ENCODE measurements at places on chromosomes 4 and X.

GRCh38 chr4:181661923-181662322, 581.3 kb upstream of the TENM3 start:
- DNase-seq, result no peak

DNA sequence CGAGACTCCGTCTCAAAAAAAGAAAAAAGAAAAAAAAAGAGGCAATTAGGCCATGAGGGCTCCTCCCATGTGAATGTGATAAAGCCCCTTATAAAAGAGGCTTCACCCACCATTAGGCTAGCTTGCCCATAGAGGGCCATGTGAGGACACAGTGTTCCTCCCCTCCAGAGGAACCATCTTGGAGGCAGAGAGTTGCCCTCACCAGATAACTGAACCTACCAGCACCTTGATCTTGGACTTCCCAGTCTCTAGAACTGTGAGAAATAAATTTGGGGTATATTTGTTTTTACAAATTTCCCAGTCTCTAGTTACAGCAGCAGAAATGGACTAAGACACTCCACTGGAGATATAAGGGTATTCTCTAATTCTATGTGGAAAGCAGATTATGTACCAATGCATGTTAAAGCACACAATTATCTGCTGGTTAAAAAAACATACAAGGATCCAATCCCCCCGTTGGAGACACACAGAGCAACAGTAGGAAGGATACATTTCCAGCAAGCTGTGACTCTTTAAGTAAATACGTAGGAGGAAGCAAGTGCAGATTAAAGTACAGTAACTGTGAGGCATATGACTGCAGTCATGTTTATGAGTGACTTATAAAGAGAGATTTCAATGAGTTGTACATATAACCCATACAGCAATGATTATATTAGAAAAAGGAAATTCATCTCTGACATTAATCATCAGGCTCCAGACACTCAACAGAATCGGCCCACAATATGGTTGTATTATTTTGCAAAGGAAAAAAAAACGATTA, 21.4 kb downstream of the SH3RF1 start:
- no peak for DNase-seq

GRCh38 chr4:72111863-72112262, 80.1 kb downstream of the NPFFR2 start:
- DNase-seq, result no peak

DNA sequence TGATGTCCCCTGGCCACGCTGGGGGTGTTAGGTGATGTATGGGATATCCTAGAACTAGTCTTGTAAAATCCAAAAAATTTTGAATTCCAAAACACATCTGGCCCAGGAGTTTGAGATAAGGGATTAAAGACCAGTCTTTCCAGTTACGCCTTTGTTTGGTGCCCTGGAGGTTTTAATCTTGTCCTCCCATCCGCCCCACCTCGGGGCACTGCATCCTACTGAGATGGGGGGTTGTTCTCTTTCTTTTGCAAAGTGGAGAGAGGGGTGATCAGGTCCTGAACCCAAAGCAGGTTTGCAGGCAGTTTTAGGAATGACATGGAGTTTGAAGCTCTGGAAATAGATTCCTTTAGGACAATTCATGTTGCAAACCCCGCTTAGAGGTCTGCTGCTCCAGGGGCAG, 1.8 kb downstream of the SUV39H1 start:
- DNase-seq, result no peak

DNA sequence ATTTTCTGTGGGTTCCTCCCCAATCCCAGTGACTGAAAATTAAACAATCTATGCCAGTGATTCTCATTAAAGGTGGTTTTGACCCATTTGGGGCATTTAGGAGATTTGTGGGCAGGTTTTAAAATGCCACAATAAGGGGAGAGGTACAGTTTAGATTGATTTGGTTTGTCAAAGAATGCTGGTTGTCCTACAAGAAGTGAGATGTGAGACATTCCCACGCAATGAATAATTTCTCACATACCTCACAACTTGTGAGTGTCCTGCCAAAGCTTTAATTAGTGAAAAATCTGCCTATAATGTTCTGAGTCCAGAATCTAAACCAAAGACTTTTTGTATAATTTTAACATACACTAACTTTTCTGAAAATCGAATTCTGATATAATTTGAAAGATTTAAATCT, 199.4 kb downstream of the MAPK10 start:
- DNase-seq, result no peak

GRCh38 chrX:11438380-11438723, 145.1 kb downstream of the AMELX start:
- DNase-seq, result no peak

- peak; percentile 55 for DNase-seq
Measured at GRCh38 chr4:158253350-158253980, 43.2 kb downstream of the TMEM144 start.

DNA sequence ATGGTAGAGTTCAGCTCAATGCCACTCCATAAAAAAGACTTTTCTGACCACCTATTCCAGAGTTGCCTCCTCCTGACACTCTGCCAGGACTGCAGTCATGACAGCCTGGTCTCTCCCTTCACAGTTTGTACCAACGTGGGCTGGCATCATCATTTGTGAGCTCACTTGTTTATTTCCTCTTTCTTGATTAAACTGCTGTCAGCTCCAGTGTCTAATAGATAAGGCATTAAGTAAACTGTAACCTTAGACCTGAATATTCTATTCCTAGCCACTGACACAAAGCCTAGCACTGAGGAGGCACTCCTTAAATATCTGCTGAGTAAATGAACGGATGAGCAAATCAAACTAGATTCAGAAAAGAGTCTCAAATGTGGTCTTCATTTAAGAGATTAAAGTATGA, 48.7 kb downstream of the DDX60 start:
- no peak for DNase-seq

DNA sequence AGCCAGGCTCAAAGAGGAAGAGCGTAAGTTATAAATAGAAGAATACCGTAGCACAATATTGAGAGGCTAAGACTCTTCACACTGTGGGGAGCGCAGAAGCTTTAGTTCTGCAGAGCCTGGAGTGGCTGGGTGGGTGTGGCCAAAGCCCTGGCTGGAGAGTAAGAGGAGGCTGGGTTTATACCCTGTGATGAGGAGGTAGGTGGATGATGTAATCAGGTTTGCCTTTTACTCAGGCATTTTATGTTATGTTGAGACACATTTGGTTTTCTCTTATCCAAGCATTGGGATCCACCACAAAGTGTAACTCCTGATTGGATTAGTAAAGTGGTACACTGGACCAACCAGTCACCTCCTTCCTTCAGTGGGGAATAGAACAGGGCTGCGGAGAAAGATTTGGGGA, 13.9 kb downstream of the CDS1 start:
- peak; percentile 25 for DNase-seq

DNA sequence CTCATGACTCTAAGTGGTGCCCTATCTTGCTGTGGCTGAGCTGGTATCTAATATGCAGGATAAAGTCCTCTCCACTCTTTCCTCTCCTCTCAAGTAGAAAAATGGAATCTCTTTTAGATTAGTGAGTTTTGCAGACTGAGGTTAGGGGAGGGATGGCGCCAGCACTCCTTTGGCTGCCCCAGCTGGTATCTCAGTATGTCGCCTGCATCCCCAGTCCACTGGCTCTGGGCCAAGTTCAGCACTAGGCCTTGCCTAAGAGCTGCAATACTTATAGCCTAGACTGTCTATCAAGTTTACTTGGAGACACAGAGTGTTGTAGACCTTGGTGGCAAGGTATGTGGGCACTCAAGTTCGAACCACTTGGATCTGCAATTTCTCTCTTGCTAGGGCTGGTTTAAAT, 351.3 kb downstream of the NAP1L3 start:
- DNase-seq, result no peak

DNA sequence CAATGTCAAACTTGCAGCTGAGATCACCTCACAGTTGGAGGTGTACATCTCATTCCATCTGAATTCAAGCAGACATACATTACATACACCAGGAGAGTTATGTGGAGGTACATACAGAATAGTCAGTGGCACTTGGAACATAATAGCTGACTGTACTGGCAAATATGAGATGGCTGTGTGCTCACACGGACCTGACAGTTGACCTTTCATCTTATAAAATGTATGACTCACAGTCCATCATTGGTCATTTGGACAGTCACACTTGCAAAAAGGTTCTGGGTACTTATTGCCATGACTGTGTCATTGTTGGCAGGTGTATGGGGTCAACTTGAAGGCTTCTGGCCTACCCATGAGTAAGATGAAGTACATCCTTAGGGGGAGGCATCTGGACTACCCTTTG, 88.6 kb upstream of the WDR1 start:
- DNase-seq, result peak; percentile 0

GRCh38 chrX:15391850-15392249, 7.6 kb upstream of the VEGFD start:
- DNase-seq, result no peak

- DNase-seq, result peak; percentile 12
Measured at GRCh38 chr4:76386566-76387305, 34.2 kb downstream of the CCDC158 start.

- DNase-seq, result no peak
Measured at GRCh38 chr4:188396037-188396436, 256.8 kb downstream of the TRIML1 start.

DNA sequence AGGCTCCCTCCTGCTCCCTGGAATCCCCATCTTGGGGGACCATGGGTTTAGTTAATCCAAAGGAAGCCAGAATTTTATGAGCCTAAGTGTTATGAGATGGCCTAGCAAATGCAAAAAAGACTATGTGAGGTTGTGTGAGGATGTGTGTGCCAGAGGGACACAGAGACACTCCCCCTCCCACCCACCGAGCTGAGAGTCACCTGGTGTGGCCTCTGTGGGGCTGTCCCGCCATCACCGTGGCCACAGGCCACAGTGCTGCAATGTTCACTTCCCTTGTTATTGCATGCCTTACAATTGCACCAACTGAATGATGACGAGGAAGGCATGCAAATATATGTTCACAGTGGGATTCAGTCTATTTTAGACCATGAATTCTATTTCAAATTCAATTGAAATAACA, 601 bp upstream of the FGFBP2 start:
- DNase-seq, result peak; percentile 22

- no peak for DNase-seq
Measured at GRCh38 chr4:80011636-80012236, 61.3 kb downstream of the ANTXR2 start.

GRCh38 chr4:127759228-127759820, 22.8 kb upstream of the HSPA4L start:
- DNase-seq, result no peak

GRCh38 chr4:30754021-30754420, 33.9 kb downstream of the PCDH7 start:
- no peak for DNase-seq

DNA sequence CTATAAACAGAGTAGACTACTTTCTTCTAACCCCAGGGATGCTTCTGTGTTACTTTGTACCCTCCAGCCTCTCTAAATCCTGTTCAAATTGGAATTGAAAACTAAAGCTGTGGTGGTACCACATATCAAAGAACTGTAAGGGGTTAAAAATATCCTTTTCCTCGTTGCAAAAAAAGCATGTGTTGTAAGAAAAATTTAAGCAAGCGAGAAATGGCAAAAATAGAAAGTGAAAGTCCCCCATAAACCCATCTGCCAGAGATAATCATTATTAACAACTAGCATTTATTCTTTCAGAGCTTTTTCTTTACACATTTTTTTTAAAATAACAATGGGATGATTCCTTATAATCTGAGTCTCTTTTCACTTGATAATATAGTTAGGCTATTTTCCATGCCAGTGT, 40.6 kb downstream of the TMEM164 start:
- DNase-seq, result no peak

- DNase-seq, result peak; percentile 52
Measured at GRCh38 chr4:2333916-2334644, 72.2 kb upstream of the MXD4 start.

GRCh38 chr4:22482250-22483127, 33.4 kb downstream of the ADGRA3 start:
- DNase-seq, result no peak

- DNase-seq, result peak; percentile 78
Measured at GRCh38 chr4:185112104-185112503, 31.0 kb upstream of the SLC25A4 start.

DNA sequence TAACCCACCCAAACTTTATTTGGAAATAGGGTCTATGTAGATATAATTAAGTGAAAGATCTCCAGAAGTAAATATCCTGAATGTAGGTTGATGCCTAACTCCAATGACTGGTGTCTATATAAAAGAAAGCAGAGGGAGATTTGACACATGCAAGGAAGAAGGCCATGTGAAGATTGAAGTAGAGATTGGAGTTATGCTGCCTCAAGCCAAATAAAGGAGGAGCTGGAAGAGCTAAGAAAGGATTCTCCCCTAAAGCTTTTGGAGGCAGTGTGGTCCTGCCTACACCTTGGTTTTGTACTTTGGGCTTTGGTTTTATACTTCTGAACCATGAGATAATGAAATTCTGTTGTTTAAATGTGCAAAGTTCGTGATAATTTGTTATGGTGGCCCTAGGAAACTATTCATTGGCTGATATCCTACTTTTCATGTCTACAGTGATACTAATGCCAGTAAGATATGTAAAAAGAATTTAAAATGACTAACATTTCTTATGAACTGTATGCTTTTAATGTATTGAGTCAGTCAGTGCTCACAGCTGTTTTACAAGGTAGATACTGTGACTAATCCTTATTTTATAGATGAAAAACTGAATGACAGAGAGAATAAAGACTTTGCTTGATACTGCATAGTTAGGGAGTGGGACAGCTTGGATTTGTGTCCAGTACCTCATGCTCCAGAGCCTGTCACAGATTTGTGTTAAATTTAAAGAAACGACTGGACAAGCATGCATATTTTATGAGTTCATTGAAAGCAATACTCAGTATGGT, 5.9 kb upstream of the RAB40AL start:
- no peak for DNase-seq

DNA sequence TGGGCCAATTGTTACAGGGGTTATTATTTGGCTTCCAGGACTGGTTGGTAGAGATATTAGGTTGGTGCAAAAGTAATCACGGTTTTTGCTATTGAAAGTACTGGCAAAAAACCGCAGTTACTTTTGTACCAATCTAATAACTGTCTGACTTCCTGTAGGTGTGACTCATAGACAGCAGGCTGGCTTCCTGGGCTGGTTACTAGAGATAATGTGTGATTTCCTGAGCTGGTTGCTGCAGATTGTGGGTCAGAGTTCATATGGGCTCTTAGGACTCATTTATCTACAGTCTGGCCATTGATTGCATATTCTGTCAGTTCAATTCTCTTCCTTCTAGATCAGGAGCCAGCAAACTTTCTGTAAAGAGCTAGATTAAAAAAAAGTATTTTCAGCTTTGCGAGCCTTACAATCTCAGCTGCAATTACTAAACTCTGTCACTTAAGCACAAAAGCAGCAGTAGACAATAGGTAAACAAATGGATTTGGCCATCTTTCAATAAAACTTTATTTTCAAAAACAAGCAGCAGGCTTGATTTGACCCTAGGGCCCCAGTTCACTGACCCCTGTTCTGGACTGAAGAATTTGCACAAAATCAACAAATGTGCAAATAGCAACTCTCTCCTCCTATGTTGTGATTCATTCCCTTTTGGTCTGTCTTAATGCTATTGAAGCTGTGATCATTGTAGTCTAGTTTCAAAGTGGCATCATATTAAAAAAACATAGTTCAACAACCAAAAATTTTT, 50.8 kb upstream of the BOD1L1 start:
- DNase-seq, result peak; percentile 46

GRCh38 chr4:7714176-7714575, 225.5 kb downstream of the AFAP1 start:
- DNase-seq, result no peak

All from NB4 (cell line).